COLO829 (cell line): ENCODE measurements at places on chromosomes 11 and 22.

GRCh38 chr11:84103096-84103495 is 816.9 kb upstream of the CCDC90B start:
- no peak for DNase-seq

DNA sequence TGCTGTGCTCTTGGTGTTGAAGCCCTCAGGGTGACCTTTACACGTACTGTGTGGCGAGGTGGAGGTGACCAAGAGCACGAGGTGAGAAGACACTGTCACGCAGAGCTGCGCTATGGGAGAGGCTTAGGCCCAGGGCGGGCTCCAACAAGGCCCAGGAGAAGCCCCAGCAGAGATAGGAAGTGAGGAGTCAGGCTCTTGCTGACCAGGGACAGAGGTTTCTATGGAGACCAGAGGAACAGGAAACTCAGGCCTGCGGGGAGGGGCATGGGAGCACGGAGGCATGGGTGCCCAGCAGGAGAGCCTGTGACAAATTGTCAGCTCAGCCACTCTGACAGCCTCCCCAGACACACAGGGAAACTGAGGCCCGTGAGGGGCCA is 15.8 kb downstream of the DGKZ start:
- peak; percentile 91 for DNase-seq

DNA sequence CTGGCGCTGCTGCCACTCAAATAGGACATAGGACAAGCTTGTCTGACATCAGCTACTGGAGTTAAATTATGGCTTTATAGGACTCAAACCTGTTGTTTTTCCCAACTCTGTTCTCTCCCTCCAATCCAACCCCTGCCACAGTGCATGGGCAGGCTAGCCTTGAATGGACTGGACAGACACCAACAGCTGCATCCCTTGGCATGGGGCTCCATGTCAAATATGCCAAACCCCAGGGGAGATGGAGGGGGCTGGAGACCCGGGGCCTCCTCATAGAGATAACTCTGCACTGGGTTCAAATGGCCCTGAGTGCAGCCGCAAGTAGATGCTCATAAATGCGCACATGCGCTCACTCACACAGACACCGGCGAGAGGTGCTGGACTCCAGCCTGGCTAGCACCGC is 28.9 kb downstream of the CD5 start:
- no peak for DNase-seq

- no peak for DNase-seq
These were observed 14.7 kb downstream of the SSH3 start for GRCh38 chr11:67317888-67318555.

GRCh38 chr11:115869780-115870431 is 365.7 kb upstream of the CADM1 start:
- DNase-seq: peak; percentile 28
